Esophagus mucosa (tissue), 1 donor: ENCODE measurements at places on chromosomes 4 and X.

DNA sequence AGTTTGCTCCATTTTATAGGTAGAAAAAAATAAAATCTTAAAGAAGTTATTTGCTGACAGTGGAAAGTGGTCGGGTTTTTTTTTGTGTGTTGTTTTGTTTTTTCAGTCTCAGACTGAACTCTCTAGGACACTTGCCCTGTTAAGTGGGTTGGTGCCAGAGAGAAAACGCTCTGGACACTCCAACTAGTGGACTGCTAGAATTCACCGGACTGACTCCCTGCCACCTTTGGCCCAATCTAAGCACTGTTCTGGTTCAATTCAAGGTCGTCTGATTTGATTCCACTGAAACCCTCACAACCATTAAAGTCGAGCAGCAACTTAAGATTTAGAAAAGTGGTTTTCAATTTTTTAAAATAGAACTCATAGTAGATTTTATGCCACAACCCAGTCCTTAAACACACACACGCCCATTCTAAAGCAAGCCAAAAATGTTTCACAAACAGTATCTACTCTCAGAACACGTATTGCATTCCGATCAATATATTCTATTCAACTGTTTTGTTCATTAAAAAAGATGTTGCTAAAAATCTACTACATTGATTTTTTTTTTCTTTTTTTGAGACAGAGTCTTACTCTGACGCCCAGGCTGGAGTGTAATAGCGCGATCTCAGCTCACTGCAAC is 27.3 kb downstream of the RWDD4 start:
- no peak for ATAC-seq

DNA sequence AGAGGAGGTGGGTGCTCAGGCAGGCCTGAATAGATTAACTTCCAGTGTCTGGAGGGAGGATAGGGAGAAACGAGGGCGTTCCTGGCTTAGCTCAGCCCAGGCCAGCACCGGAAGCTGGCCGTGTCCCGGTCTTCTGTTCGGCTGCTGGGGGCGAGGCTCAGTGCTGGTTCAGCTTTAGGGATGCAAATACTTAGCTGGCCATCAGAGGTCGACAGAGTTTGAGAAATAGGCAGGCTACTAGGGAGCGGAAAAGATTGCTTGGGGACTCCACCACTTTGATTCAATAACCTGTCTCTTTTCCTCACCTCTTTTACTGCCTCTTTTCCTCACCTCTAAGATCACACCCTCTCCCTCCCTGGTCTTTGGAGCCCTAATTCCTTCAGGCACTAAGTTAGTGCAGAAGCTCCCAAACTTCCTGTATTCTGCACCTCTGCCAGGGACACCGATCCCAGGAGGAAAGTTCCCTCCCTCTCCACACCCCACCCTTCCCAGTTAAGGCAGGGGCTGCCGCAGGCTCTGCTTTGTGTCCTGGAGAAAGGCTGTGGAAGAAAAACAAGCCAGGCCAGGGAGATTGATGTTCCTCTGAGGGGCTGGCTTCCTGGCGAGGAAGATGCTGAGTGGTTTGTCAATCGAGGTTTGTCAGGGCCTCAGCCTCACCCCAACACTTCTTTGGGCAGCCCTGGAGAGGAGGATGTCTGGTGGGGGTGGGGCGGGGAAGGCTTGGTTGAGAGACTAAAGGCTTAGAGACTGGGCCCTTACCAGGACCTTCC is 6.0 kb upstream of the EFNB1 start:
- ATAC-seq: peak; percentile 65

DNA sequence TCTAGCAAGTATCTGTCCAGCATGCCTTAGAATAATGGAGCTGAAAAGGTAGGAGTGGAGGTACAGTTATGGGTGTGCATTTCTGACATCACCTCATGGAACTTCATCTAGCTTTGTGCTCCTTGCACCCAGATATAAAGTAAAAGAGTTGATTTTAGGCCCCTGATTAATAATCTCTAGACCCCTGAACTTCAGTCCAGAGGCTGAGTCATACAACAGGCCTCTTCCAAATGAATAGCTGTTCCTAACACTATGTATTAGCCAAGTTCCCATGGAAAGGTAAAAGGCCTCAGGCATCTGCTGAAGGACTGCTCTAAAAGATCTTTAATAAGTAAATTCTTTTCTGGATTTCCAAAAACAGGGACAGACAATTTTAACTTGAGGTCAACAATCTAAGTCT is 16.2 kb downstream of the TBC1D9 start:
- ATAC-seq: no peak

DNA sequence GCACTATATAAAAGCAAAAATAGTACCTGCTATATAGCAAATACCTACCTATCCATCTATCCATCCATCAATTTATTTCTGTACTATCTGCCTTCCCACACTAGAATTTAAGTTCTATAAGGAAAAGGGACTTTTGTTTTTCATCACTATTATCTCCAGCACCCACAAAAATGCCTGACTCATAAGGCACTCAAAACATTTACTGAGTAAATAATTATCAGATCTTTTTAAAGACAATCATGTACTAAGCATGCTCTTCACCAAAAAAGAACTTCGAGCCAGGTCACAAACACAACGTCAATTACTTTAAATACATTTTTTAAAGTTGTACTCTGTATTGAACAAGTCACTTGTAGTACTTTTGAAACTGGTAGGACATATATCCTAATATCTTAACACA is 119.9 kb downstream of the FBXW7 start:
- ATAC-seq: no peak

DNA sequence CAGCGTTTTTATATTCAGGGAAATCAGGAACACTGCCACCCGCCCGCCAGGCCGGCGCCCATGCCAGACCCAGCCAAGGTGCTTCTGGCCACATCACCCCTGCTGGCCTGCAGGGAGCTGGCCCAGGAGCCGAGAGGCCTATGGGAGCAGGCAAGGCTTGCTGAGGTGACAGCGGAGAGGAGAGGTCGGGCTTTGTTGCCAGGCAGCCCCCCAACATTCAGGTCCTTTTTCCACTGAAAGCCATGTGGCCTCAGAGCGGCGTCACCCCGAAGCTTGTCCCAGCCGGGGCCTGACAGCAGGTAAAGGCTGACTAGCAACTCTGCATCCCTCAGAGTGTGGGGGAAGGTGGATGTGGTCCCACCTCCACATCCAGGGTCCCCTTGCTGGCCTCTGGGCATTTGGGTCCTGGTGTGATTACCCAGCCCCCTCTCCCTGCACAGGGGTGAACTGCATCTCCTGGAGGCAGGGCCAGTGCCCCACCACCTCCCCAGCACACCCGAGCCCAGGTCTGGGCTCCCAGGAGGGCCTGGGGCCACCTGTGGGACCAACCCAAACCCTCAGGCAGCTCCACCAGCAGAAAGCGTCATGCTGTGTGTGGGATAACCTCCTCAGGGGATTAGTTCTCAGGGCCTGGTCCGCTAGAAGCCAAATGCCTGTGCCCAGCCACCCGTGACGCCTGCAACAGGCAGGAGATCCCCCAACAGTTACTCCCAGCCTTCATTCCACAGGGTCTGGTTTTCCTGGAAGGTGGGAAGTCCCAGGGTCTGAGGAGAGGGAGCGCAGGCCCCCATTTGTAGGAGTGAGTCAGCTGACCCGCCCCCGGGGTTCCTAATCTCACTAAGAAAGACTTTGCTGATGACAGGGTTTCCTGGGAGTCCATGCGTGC is at the start of gene PDE6B:
PDE6B (plus strand) TSS at position 869 of the 886 bp plus-strand sequence. CDS start 54 bp downstream, outside the sequence.
- ATAC-seq: no peak

DNA sequence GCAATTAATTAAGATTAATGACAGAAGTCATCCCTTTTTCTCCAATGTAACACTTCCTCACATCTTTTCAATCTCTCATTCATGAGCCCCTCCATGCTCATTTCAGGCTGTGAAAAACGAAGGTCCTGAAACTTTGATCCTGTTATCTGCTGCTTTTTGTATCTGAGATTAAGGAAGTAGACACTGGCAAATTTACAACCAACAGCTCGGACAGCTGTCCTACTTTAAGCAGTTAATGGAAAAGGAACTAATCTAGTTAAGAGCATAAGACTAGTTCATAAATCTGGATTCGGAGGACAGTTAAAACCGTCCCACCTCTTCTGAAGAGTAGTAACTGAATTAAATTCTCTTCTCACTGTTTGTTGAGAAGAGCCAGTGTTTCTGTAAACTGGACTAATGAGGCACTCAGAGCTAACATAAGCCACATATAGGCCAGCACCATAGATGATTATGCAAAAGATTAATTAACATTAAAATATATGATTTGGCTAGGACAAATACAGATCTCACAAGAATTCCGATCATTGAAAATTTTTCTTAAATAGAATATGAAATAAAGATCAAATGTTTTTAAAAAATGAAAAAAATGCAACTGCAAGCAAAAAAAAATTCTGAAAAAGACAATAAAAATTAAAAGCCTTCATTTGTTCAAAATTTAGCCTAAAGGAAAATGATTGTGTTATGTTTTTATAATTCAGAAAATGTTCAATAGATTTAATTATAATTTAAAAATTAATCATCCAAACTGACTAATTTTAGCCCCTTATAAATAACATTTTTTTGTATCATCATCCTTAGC is 114.4 kb downstream of the ANTXR2 start:
- ATAC-seq: no peak

- peak; percentile 62 for ATAC-seq
Measured at GRCh38 chr4:122458625-122459024, 2.1 kb upstream of the IL2 start.

DNA sequence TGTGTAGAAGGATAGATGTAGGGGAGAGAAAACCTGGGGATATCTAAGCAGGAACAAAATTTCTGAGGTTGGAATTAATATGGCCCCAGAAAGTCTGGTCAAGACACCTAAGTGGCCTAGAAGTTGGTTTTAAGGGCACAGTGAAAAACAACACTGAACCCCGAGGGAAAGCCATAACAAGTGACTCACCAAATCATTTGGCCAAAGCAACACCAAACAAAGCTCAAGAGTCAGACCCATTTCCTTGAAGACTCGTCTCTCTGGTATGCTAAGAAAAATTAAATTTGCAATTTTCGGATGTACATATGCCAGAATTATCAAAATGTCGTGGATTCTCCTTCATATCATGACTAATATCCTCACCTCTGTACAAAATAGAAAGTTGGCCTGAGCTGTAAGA is 162.9 kb downstream of the SMIM20 start:
- ATAC-seq: no peak

DNA sequence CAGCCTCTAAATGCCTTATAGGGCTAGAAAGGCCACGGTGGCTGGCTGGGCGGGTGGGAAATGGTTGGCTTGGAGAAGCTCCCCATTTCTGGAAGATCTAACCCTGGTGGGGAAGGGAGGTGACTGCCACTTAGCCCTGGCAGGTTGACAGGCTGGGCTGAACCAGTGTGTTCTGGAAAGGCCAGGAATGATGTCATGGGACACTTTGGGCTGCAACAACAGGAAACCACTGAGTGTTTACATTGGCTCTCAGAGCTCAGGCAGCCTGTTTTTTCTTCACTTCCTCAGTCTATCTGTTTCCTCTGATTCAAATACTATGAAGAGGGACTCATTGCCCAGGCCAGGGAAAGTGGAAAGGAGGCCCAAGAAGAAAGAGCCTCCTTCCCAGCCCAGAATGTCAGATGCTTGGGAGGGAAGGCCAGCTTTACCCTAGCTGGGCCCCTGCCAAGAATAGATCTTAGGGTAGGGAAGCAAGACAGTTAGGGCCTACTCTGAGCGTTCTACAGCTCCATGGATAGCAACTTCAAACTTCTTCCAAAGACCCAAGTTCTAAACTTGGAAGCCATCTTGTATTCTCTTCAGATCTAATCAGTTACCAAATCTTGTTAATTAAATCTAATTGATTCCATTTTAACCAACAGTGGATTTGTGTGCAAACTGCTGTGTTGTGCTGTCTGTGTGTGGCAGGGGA is 65.8 kb upstream of the MSN start:
- peak; percentile 93 for ATAC-seq

DNA sequence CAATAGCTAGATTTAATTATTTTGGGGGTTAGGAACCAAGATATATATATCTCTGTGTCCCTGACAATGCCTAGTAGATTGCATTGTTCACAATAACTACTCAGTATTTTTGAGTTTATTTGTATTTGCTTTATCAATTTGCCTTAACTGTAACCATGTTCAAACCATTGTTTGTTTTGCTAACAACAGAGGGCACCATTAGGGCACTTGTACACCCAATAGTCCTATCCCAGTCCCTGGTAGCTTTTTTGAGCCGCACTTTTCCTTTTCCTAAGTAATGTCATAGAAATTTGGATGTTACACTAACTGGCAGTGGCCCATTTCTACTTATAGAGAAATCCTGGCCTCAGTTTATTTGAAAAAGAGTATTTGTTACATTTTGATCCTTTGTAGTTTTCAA is 575 bp upstream of the KLHL5 start:
- no peak for ATAC-seq

GRCh38 chr4:146590801-146591200 is 47.9 kb upstream of the POU4F2 start:
- no peak for ATAC-seq

- ATAC-seq: no peak
Measured at GRCh38 chrX:33336783-33337182, 125.4 kb upstream of the DMD start.

DNA sequence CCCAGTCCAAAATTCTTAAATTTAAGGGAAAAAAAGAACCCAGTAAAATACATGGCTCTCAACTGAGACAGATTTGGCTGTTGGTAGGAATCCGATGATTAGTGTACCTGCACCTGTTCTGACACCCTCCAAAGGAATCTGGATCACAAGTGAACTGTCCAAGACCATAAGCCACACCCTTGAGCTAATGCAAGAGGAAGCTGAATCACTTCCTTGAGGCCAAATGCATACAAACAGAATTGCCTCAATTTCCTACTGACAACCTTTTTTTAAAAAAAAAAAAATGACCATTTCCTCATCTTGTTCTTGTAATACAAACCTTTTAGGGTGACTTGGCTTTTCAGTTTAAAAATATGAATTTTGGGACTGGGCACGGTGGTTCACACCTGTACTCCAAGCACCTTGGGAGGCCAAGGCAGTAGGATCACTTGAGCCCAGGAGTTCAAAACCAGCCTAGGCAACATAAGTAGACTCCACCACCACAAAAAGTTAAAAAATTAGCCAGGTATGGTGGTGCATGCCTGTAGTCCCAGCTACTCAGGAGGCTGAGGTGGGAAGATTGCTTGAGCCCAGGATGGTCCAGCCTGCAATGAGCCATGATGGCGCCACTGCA is 10.7 kb upstream of the FBXL5 start:
- peak; percentile 96 for ATAC-seq

DNA sequence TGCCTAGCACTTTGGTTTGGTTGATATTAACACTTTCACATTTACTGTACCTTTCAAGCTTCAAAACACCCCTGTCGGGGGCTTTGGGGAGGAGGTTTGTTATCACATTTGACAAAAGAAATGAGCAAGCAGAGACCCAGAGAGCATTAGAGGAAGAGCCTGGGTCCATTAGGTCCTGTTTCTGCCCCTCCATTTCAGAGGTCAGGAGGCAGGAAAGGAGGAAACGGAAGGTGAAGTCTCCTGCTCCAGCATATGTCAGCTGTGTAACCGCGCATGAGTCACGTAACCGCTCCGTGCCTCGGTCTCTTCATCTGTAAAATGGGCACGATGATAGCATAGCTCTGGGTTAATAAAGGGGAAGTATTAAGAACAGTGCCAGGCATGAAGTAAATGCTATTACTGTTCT is 201.9 kb upstream of the BCOR start:
- ATAC-seq: no peak

GRCh38 chr4:82213485-82214417 is 160.0 kb downstream of the HNRNPD start:
- no peak for ATAC-seq
